Muscle of leg (tissue), 16 donors: ENCODE measurements at places on chromosomes 7 and 10.

GRCh38 chr10:86929468-86930380 is 27.7 kb downstream of the MMRN2 start:
- peak; percentile 88 for DNase-seq

GRCh38 chr10:78890506-78890905 is 178.3 kb upstream of the ZMIZ1 start:
- no peak for DNase-seq

DNA sequence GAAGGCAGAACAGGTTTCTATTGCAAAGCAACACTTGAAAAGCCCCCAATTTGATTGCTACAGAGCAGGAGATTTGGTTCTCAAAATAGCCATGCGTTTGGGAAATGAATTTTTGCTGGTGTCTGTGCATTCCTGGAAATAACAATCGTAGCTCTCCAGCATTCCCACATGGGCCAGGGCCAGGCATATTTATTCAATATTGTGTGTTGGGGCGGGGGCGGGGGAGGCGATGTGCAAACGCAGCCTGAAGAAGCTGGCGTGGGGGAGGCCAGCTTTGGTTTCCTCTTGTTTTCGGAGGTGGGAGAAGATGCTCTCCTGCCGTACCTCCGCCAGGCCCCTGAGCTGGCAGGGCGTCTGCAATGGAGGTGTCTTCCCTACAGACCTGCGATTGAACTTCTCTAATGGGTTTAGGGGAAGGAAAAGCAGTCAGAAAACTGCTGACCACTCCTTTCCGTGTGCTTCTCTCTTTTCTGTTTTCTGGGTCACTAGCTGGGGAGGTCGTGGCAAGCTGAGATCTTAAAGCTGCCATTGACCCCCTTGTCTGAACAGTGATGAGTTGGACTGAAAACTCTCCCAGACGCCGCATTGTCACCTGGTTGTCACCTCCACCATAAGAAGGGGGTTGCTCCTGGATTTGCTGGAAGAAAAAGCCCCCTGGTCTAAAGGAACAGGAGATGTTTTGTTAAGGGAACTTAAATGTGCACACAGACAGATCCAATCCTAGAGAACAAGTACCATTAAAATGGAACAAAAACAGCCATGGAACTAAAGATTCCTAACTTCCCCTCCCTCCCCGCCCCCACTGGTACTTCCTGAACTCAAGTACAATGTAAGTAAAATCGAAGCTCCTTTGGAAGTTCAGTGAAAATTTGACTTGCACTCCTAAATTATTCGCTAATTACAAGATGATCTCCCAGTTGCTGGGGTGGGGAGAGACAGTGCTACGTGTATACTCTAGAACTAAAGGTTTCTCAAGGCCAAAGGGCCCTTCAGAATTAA is 56.4 kb upstream of the HABP2 start:
- peak; percentile 97 for DNase-seq

- no peak for DNase-seq
These were observed 115.9 kb downstream of the VIPR2 start for GRCh38 chr7:159028508-159029401.

DNA sequence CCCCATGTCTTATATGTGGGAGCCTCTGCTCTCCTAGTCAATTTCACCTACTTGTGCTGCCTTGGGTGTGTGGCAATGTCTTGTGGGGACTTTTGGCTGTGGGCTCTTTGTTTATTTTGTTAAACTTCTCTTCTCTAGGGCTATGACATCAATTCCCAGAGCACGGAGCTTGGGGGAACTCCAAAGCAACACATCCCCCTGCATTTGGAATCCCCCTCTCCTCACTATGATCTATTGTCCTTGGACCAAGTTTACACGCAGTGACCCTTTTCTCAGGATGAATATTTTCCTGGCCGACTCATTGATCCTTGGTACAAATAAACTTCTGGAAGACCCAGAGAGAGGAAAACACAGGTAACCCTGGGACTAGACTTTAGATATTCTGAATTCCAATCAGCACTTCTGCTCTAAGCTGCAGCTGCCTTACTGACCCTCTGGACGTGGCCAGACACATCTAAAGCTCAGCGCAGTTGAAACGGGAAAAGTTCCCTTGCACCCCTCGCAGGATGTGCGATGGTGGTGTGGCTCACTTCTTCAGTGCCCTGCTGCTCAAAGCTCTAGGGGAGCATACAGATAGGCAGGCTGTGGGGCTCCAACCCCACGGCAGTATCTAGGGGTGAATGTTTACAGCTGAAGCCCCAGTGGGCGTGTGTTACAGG is 110.8 kb downstream of the TMEM178B start:
- DNase-seq, result no peak

DNA sequence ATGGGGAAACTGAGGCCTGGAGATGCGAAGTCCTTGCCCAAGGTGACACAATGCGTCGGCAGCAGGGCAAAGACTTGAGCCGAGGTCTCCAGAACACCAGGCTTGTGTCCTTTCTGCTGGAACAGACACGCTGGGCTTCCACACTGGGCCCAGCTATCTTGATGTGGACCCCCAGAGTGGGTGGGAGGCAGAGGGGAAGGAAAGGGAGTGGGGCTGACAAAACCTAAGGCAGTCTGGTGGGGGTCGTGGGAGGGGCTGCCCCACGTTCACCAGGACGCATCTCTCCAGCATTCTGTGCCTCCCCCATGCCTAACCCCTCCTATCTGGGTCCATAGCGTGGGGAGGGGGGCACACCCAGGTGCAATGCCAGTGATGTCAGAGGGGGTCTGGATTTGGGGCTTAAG is 38.1 kb downstream of the PPIF start:
- DNase-seq, result no peak

DNA sequence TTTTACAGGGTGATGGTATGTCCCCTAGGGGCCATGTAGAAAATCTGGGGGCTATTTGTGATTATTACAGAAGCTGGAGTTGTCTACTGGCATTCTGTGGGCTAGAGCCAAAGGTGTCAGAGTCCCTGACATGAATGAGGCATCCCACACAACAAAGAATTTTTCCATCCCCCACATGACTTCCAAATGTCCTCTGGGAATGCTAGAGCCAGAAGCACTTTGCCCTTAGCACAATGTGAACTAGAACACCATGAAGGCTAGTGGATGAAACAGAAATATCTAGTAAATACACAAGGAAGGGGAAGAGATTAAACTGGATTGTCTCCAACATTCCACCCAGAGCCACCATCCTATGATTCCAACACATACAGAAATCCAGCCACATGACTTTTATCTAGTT is 46.9 kb downstream of the FAM13C start:
- peak; percentile 33 for DNase-seq

DNA sequence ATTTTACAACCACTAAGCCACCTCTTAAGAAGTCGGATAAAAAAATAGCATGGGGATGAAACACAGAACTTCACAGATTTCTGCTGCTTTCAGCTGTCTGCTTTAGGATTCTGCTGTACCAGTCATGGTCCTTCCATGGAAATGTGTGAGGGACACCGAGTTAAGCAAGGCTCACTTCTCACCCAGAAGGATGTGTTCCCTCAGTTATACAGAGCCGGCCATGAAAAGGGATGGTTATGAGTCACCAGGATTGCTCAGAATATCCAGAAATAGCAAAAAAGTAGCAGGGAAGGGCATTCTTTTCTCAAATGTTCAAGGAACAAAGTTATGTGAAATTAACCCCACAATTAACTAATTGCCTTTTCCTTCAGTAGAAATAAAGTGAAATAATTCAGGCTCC is 124.4 kb downstream of the AMPH start:
- no peak for DNase-seq

GRCh38 chr10:5559642-5560141 is 34.9 kb downstream of the CALML3 start:
- DNase-seq, result peak; percentile 79

DNA sequence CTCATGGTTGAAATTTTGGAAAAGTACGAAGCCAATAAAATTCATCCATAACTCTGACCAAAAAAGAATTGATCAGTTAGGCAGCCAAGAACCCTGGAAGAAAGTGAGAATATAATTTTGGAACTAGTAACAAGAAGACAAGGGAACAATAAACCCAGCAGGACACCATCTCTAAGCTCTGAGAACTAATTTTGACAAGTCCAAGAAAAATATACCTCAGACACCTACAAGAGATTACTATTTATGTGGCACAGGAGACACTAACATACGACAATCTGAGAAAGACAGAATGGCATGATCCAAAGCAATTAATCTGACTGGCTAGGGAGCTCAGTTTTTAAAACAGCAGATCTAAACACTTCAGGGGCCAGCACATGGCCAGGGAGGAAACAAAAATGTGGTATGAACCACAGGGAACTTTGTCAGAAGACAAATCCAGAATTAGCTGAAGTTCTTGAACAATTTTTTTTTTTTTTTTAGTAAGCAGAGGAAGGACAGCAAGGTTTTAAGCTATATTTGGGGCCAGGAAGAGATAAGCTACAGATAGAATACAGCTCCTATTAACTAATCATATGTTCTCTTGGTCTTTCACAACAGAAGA is 38.9 kb downstream of the PARD3 start:
- no peak for DNase-seq

- no peak for DNase-seq
These were observed 1.2 kb upstream of the ZNF655 start for GRCh38 chr7:99557196-99557607.

DNA sequence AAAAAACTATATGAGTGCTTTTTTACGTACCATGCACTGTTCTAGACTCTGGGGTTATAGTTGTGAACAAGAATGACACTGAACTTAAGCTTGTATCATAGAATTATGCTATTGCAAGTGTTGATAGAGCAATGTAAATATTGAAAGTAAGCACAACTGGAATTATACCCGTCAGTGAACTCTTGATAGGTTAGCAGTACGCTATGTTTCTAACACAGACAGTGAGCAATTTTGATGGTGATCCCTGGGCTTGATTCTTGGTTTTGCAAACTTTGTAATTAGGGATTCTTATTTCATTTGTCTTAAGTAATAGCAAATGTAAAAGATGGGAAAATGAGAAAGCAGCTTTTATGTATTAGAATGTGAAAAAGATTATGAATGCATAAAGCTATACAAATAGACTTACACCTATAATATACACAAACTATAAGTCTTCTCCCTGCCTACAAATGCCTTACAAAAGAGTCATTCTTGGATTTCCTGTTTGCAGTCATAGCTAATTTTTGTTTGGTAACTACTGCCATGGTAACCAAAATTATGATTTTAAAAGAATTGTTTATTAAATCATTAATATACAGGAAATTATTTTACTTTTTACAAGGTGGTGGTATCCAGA is 6.7 kb downstream of the TES start:
- DNase-seq, result no peak

DNA sequence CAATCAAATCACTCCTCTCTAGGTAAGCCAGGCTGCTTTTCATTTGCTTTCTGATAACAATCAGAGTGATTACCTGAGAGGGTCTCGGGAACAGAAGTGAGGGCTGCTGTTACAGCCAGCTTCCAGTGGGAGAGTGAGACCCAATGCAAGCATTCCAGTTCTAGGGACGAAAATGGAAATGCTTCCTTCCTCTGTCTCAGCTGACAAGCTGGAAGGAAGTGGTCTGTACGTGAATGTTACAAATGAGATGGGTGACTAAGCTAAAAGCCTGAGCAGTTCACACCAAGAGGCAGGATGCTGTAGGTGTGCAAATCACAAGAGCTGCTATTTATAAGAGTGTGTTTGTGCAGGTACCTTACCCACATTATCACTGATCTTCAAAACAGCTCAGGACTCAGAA is 772.4 kb downstream of the GRID1 start:
- DNase-seq, result no peak

GRCh38 chr7:31083210-31083786 is 31.2 kb downstream of the ADCYAP1R1 start:
- DNase-seq, result no peak

GRCh38 chr10:102632394-102633111 is 11.7 kb upstream of the TRIM8 start:
- peak; percentile 96 for DNase-seq

GRCh38 chr10:123548770-123549169 is 117.4 kb upstream of the GPR26 start:
- DNase-seq, result no peak

GRCh38 chr10:7027913-7028808 is 382.7 kb downstream of the SFMBT2 start:
- DNase-seq, result no peak

DNA sequence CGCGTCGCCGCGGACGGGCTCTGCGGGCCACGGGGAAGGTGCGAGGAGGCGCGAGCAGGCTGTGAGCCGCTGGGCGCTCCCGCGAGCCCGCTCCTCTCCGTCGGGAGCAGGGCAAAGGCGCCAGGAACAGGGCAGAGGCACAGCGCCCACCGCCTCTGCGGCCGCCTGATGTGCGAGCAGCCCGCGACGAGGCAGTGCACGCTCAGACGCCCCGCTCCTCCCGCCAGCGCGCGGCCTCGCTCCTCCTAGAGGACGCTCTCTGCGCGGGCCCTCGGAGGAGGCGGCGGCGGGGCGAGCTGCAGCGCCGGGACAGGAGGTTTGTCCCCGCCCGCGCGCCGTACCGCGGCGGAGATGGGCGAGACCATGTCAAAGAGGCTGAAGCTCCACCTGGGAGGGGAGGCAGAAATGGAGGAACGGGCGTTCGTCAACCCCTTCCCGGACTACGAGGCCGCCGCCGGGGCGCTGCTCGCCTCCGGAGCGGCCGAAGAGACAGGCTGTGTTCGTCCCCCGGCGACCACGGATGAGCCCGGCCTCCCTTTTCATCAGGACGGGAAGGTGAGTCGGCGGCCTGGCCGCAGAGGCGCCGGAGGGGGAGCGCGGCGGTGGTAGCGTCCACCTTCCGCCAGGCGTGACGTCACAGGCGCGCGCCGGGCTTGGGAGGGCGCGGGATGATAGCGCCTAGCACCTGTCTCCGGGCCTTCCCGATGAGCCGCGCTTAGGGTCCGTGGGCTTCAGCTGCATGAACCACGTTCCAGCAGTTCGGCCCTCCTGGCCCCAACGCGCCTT is 731 bp downstream of the LANCL2 start:
- peak; percentile 99 for DNase-seq

DNA sequence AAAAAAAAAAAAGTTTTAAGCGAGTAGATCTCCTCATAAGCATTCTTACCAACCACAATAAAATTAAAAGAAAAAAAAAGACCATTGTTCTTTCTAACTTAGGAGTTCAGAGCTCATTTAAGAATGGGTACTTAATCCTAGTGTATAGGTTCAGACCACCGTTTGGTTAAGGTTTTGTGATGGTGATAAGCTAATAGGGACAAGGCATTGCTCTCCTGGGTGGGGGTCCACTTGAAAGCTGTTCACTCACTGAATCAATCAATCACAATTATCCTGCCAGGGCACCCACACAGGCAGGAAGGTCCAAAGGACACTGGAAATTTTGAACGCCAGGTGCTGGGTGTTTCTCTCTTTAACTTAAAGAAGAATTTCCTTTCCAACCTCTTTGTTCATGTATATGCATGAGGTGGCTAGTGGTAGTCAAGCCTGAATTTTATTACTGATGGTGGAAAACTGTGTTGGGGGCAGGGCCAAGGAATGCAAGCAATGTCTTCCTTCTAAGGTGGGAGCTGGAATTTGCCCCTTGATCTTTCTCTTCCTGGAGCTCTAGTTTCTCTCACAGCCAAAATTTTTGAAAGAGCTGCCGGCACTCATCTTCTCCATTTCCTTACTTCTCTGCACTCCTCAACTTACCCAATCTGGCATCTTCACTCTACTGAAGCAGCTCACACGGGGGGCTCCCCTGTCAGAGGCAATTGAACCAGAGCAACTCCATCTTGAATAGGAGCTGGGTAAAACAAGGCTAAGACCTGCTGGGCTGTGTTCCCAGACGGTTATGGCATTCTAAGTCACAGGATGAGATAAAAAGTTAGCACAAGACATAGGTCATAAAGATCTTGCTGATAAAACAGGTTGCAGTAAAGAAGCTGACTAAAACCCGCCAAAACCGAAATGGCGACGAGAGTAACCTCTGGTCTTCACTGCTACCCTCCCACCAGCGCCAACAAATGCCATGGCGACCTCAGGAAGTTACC is 7.5 kb upstream of the FAM131B start:
- no peak for DNase-seq

- peak; percentile 75 for DNase-seq
These were observed 36.4 kb downstream of the GDI2 start for GRCh38 chr10:5776881-5777197.
